ENCODE measurements at places on chromosomes 6 and 20. TPM values are rescaled to one million over a fixed set of nuclear protein-coding genes. Genes with fewer than 3 reads are reported as not detected.

MRPS10 gene
- 35.2 TPM for total RNA-seq

GPR63 gene
- total RNA-seq, result 1.3 TPM

TGM3 gene
- total RNA-seq, result not detected

ANKRD6 gene
- total RNA-seq, result 2.8 TPM

BTBD3 gene
- 12.0 TPM for total RNA-seq

DNA sequence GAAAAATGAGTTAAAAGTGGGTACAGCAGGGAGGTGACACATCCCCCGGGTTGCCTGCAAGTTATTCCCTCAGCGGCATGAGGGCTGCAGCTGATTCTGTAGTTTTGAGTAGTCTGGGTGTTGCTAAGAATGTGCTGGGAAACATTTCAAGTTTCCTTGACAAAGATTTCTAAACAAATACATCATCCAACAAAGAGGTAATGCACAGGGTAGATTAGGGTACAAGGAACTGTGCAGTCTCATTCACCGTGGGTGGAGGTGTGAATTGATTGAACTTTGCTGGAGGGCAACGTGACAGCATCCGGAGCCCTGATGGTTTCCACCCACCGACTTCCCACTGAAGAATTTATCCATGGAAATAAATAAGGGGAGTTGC is 21.8 kb downstream of the CASS4 start:
- H3K4me1 ChIP-seq, result peaks cover 39% of the 10 kb centered on the region
- H3K4me3 ChIP-seq, result no peak overlapping the region
- H3K27ac ChIP-seq, result peak overlapping the region; percentile 52
- H3K27me3 ChIP-seq, result no peaks in the 10 kb centered on the region

DNA sequence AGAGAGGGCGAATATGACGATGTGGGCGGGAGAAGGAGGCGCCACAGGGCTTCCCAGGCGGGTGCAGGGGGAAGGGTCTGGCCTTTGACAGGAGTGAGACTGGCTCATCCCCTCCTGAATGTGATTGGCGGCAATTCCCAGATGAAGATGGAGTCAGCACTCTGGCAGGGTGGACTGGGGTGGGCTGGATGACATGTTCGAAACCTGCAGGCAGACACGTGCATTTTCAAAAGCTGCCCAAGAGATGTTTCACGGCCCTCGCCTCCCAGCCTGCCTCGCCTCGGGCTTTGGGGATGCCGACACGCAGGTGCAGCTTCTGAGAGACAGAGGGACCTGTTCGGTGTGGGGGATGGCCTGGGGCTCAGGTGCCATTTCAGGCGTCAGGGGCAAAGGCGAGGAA is 66.8 kb upstream of the AFDN start:
- no peak for DNase-seq
- no peaks in the 10 kb centered on the region for H3K36me3 ChIP-seq
- no peaks in the 10 kb centered on the region for H3K4me1 ChIP-seq
- no peak overlapping the region for H3K27ac ChIP-seq
- no peak overlapping the region for H3K4me3 ChIP-seq

GRCh38 chr20:5557123-5557522 is 193.1 kb upstream of the SHLD1 start:
- no peaks in the 10 kb centered on the region for H3K27me3 ChIP-seq
- H3K36me3 ChIP-seq, result peaks cover 49% of the 10 kb centered on the region
- H3K4me1 ChIP-seq, result peaks cover 2% of the 10 kb centered on the region
- no peak overlapping the region for H3K4me3 ChIP-seq
- DNase-seq, result peak; percentile 77

GRCh38 chr6:35470663-35471120 is 2.5 kb downstream of the RPL10A start:
- peaks cover 60% of the 10 kb centered on the region for H3K36me3 ChIP-seq
- no peaks in the 10 kb centered on the region for H3K27me3 ChIP-seq
- peak overlapping the region; percentile 93 for H3K4me3 ChIP-seq
- DNase-seq, result no peak
- H3K27ac ChIP-seq, result peak overlapping the region; percentile 98
- peaks cover 44% of the 10 kb centered on the region for H3K4me1 ChIP-seq

GRCh38 chr20:41004531-41005360 is 23.9 kb upstream of the TOP1 start:
- no peaks in the 10 kb centered on the region for H3K27me3 ChIP-seq
- H3K36me3 ChIP-seq, result no peaks in the 10 kb centered on the region
- peak; percentile 59 for DNase-seq
- peak overlapping the region; percentile 89 for H3K27ac ChIP-seq
- H3K4me3 ChIP-seq, result no peak overlapping the region

GRCh38 chr20:45060294-45060693 is 40.6 kb downstream of the KCNS1 start:
- peaks cover 57% of the 10 kb centered on the region for H3K36me3 ChIP-seq
- H3K27me3 ChIP-seq, result no peaks in the 10 kb centered on the region
- H3K4me1 ChIP-seq, result peaks cover 76% of the 10 kb centered on the region
- H3K27ac ChIP-seq, result peak overlapping the region; percentile 21
- H3K4me3 ChIP-seq, result no peak overlapping the region

GRCh38 chr6:90472716-90473115 is 114.2 kb downstream of the MAP3K7 start:
- H3K4me3 ChIP-seq, result peak overlapping the region; percentile 58
- DNase-seq, result peak; percentile 51

- H3K27ac ChIP-seq, result no peak overlapping the region
- peaks cover 22% of the 10 kb centered on the region for H3K36me3 ChIP-seq
- DNase-seq, result no peak
- H3K4me1 ChIP-seq, result no peaks in the 10 kb centered on the region
Measured at GRCh38 chr6:31419842-31420241, 16.4 kb downstream of the MICA start.

DNA sequence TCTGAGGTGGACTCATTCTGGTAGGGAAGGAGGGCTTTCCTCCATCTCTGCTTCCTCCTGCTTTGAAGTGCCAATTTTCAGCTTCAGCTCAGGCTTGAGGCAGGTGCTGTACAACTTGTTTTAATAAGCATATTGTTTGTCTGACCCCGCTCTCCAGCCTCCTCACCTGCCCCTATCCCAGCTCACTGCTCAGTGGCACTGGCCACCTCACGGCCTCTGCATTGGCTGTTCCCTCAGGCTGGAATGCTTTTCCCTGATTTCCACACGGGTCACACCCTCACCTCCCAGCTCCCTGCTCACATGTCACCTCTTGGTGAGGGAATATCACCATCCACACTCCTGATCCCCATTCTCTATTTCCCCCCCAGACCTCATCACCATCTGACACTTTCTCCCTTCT is 14.3 kb downstream of the AARS2 start:
- H3K36me3 ChIP-seq, result peaks cover 26% of the 10 kb centered on the region
- H3K27ac ChIP-seq, result no peak overlapping the region
- peaks cover 25% of the 10 kb centered on the region for H3K27me3 ChIP-seq
- no peak for DNase-seq
- no peak overlapping the region for H3K4me3 ChIP-seq

- peak overlapping the region; percentile 90 for H3K4me3 ChIP-seq
- peak; percentile 63 for DNase-seq
- H3K4me1 ChIP-seq, result peaks cover 17% of the 10 kb centered on the region
Measured at GRCh38 chr6:53793318-53794136, 1.3 kb upstream of the LRRC1 start.

DNA sequence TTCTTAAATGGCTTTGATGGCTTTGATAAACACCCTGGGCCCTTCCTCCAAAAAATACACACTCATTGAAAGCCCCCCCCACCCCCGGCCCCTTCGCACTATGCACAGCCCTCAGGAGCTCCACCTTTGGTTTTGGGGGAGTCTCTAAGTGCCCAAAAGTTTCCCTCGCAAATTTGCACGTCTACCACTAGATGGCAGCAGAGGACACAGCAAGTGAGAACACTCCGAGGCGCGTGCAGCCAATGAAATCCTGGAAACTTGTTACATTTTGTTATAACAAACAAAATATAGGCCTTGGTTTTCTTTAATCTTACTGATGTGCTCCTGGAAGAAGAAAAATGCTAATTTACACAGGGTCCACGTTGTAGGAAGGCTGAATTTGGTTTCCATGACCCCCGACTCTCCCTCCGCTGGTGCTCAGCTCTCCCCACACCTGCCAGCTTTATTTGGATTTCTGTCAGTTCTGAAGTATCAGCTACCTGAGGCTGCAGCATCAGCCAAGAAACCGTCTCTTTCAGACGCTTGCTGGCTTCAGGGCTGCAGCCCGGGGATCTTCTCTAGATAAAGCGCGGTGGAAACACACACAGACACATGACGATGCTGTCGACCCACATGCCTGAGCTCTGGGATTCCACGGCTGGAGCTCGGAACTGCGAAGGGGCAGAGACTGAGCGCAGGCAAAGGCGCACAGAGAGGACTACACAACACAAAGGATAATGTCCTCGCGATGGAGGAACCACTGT is 148.3 kb upstream of the RPS6KA2 start:
- no peak overlapping the region for H3K27ac ChIP-seq
- H3K27me3 ChIP-seq, result no peaks in the 10 kb centered on the region
- no peaks in the 10 kb centered on the region for H3K36me3 ChIP-seq
- H3K4me3 ChIP-seq, result no peak overlapping the region
- H3K4me1 ChIP-seq, result no peaks in the 10 kb centered on the region

DNA sequence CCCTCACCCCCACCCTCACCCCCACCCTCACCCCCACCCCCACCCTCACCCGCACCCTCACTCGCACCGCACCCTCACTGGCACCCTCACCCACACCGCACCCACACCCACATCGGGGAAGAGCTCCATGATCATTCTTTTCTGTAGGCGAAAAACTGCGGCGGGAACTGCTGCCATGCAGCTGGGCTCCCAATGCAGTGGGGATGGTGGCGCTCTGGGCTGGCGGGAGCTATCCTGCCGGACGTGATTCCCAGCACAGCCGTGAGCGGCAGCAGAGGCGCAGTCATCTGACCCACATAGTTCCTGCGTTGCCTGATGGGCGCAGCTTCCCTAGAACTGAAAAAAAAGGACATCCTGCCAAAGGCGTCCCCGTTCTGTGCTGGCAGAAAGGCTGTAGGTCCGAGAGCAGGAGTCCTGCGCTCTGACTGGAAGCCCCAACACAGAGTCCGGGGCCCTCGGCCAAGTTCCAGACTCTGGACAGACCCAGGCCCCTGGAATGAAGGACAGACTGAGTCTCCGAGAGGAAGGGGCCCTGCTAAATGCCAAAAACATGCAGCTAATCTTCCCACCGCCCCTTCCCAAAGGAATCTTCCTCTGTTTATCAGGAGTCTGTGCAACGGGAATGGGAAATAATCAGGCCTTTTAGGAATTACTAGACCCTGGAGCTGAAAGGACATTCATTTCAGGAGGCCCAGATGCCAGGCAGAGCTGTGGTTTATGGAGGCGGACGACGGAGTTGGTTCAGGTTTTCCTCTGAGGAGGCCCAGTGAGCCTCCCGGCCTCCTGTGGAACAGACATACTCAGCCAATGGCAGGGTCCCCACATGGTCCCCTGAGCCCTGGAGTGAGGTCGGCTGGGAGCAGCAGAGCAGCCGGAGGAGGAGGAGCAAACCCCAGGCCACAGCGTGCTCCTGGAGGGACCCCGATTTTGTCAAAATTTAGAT is 14.1 kb upstream of the TCFL5 start:
- peaks cover 22% of the 10 kb centered on the region for H3K4me1 ChIP-seq
- DNase-seq, result peak; percentile 50
- H3K4me3 ChIP-seq, result no peak overlapping the region

DNA sequence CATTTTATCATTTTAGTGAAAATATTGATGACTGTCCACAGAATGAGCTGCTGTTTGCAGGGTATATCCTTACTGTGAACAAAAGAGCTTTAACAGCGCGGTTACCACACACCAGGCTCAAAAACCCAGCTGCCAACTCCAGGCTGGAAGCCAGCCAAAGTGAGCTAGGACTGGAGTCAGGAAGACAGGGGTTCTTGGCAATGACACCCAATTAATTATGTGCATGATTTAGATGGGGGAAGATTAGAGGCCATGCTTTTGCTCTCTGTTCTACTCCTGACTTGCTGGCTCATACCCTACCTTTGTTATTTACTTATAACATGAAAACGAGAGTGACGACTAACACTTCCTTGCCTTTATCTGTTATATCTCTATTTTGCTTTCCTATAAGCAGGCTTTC is 128.9 kb upstream of the SHLD1 start:
- no peak overlapping the region for H3K27ac ChIP-seq
- DNase-seq, result no peak
- no peaks in the 10 kb centered on the region for H3K36me3 ChIP-seq
- peaks cover 6% of the 10 kb centered on the region for H3K4me1 ChIP-seq
- H3K4me3 ChIP-seq, result no peak overlapping the region

DNA sequence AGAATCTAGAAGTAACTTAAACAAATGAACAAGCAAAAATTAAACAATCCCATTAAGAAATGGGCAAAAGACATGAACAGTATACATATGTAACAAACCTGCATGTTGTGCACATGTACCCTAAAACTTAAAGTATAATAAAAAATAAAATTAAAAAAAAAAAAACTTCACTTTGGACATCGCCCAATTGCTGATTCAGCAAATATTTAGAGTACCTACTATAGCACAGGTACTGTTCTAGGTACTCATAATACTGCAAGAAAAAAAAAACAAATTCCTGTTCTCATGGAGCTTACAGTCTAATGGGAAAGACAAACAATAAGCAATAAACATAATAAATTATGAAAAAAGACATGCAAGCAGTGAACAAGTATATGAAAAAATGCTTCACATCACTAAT is 501.5 kb upstream of the HS3ST5 start:
- DNase-seq, result no peak
- H3K27me3 ChIP-seq, result no peaks in the 10 kb centered on the region
- no peak overlapping the region for H3K27ac ChIP-seq
- no peaks in the 10 kb centered on the region for H3K4me1 ChIP-seq
- H3K4me3 ChIP-seq, result no peak overlapping the region

DNA sequence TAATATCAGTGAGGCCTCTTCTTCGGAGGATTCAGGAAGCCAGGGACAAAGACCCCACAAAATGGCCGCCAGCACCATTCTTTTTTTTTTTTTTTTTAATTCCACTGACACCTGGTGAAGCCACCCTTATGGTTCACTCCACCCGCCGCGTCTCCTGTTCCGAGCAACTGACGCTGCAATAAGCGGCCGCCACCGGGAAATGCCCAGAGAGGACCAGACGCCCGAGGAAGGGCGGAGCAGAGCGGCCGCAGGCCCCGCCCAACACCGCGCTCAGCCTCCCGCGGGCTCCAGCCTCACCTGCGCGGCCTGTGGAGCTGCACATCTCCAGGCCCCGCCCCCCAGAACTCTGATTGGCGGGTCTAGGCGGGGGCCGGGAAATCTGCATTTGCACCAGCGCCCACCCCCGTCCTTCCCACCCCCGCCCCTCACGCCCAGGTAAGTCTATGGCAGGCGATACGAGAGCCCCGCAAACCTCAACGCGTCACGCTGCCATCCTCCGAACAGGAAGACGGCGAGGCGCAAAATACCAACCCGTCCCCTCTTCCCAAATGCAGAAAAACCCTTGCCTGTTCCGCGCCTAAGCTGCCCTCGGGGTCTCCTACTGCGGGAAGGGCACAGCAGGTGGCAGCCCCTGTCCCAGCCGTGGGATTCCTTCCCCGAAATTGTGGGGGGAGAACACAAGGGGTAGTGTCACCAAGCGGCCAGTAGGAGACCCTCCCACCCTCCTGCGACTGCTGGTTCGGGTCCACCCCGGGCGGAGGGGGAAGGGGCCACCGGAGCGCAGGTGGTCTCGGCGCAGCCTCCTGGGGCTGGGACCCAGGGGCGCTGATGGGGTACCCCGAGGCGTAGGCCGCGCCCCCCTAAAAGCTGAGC is 960 bp downstream of the ATP9A start:
- peaks cover 29% of the 10 kb centered on the region for H3K27me3 ChIP-seq
- peaks cover 8% of the 10 kb centered on the region for H3K4me1 ChIP-seq
- no peak overlapping the region for H3K27ac ChIP-seq
- H3K36me3 ChIP-seq, result no peaks in the 10 kb centered on the region
- DNase-seq, result peak; percentile 77

Data from activated CD4-positive, alpha-beta T cell treated with anti-CD3 and anti-CD28 coated beads for 36 hours (primary cell).